PC-3 (cell line): ENCODE measurements at places on chromosomes 11 and 22. TPM values are rescaled to one million over a fixed set of nuclear protein-coding genes. Genes with fewer than 3 reads are reported as not detected.

The SCGB1A1 gene
- not detected in 2 replicates for total RNA-seq

The HIC2 gene
- 3.5 and 4.8 TPM in 2 replicates for total RNA-seq

The RAB38 gene
- not detected in 2 replicates for total RNA-seq

- peak; percentile 32 for DNase-seq
These were observed 39.7 kb upstream of the POU2AF2 start for GRCh38 chr11:111205632-111206385.

GRCh38 chr22:35258191-35258988, 1.1 kb downstream of the HMGXB4 start:
- DNase-seq, result peak; percentile 25

DNA sequence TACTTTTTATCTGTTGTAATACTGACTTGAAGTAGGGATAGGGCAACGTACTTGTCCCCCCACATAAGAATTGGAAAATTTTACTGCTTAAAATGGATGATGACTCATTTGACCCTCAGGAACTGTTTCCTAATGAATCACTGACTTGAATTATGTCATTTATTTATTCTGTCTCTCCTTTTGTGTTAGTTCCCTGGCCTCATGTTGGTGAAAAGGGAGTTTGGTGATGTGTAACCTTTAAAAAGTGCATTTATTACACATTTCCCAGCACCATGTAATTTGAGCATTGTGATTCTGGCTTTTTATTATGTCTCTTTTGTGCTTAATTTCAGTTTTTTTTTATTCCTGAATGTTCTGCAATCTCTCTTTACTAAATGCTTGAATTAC, 20.3 kb upstream of the PGM2L1 start:
- peak; percentile 93 for DNase-seq

DNA sequence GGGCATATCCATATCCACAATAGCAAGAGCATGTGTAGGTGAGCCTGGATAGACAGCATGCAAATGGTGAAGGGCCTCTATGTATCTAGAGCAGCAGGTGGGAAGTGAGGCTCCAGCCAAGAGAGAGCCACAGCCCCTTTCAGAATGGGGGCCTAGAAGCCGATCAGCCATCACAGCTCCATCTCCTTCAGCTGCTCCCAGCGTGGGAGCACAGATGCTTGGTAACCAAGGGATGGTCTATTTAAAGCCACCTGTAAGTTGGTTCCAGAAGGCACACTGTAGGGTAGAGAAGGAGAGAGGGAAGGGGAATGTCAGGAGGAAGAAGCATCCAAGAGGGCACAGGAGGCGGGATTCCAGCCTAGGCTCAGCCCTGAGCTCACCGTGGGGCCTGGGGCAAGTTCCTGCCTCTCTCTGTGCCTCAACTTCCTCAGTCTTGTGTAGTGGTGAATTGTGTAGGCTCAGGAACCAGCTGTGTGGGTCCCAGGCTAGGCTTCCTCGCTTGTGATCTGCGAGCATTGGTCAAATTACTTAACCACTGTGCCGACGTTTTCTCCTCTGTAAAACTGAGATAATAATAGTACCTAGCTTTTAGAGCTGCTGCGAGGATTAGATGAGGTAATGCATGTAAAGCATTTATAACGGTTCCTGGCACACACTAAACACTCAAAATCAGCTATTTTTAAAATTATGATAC, 122.9 kb upstream of the NAV2 start:
- DNase-seq, result no peak

DNA sequence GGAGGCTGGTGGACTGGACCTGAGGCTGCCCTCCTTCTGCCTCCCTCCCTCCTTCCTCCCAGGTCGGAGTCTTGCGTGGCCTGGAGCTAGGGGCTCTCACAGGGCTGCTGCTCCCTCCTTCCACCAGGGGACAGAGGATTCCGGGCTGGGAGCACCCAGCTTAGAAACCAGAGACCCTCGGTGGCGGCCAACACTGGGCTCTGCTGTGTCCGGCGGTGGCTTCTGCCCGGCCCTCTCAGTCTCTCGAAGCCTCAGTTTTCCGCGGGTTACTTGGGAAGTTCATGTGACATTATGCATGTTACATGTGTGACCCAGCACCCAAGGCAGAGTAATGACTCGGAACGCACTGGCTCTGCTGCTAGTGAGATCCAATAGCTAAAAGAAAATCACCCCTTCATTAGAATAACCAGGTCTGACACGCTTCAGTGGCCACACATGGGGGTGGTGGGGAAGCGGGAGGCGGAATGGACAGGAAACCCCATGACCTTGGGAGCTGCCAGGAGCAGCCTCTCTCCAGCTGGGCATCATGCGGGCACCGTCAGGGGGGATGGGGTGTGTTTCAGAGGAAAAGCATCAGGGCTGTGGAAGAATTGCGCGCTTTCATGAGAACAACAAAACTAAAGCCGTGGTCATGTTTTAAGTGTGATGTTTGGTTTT, 5.9 kb upstream of the MRGPRG start:
- DNase-seq, result no peak

DNA sequence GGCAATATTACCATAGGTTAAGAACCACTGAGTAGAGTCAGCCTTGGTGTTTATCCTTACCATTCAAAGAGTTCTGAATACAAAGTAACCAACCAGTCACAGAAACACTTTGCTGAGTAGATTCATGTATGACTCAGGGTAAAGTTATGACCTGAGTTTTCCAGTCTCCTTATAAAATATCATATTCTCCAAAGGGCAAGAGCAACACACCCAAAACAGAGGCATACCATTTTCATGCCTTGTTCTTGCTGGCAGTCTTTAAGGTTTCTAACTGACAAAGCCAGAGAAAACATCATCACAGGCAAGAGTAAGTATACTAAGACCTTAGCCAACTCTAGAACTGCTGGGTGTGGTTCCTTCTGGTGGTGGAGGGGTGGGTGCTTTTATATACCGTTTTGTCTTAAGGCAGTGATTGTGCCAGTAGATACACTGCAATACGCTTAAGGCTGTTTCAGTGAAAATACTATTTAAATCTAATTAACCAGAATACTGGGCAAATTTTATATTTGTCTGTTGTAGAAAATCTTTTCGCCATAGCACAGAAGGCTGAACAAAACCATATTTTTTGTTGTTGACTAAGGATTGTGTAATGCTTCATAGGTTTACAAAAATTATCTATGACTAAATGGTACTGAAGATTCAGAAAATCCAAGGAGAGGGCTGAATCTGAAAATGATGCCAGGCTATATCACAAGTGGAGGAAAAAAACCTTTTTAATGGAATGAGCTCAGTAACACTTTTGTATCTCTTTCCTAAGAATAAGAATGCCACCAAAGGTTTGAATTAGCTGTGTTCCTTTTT, 3.0 kb downstream of the ATL3 start:
- DNase-seq, result peak; percentile 98

- DNase-seq, result peak; percentile 78
These were observed 51.1 kb upstream of the EED start for GRCh38 chr11:86193297-86194095.
